ENCODE measurements at places on chromosomes 16 and 17.

DNA sequence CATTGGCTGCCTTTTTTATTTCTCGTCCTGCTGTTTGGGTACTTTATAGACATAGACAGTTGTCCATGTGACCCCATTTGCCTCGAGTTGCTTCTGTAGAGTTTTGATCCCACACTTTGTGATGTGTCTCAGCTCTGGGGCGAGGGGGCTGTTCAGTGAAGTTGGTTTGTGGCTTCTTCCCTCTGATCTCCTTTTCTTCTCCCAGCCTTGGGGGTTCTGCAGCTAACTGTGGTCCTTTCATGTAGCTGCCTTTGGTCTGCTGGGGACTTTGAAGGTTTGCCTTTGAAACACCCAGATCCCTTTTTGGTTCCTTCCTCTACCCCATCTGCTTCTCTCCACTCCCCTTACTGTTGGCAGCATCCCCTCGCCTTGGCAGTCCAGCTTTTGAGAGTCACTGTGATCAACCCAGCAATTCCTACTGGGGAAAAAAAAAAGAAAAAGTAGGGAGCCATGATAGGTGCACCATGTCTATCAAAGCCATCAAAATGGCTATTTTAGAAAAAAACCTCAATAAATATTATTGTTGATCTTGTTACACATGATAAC lies 728.8 kb upstream of the RBFOX1 start:
- no peak for DNase-seq

GRCh38 chr16:75494661-75495075 lies 573 bp downstream of the CHST6 start:
- no peak for DNase-seq

- DNase-seq: no peak
Observed at GRCh38 chr16:4785758-4786433, 2.2 kb downstream of the SEPTIN12 start.

DNA sequence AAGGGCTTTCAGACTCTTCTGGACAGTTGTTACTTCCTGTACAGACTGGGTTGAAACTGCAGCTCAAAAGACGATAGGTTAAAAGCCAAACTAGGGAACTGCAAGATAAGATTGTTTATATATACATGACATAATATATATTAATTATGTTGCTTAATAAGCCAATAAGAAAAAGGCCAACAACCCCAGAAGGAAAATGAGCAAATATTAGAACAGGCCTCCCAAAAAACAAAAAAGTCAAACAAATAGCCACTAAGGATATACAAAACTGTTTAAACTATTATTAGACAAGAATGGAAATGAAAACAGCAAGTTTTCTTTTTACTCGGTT lies 495 bp upstream of the CMTR2 start:
- no peak for DNase-seq

GRCh38 chr17:56159826-56160380 lies 6.6 kb downstream of the ANKFN1 start:
- DNase-seq: no peak

- no peak for DNase-seq
Observed at GRCh38 chr16:63059676-63060075, 1023.4 kb upstream of the CDH8 start.

DNA sequence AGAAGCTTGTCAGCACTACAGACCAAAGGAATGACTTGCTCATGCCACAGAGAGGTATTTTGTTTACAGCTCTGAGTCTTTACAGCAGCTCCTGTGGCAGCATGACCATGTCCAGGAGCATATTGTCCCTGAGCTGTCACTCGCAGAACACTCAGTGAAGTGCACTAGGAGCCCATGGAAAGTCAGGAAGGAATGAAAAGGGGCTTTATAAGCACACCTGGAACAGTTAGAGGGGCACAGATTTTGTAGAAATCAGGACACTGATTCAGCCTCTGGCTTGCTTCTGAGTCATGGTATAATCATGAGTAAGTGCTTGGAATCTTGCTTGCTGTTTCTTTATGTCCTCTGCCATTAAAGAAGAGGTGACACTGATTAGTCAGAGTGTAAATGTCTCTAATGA lies 41.0 kb downstream of the TADA2A start:
- DNase-seq: no peak

DNA sequence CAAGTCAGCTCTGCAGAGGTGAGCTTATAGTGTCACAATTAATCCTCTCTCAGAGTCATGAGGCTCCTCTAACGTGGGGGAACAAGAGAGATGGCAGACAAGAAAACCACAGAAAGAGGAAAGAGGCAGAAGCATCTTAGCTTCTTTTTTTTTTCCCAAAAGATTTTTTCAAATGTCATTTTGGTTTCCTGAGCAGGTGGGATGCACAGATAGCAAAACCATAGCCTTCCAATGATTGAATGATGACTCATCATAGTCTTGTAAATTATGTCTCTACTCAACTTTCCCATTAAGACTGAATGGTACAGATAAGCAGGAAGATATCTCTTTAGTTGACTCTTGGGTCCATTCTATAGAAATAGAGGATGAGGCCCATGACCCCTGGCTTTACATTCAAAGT lies 162.8 kb upstream of the ZFHX3 start:
- no peak for DNase-seq

Measured in CMK (cell line).